Pancreas (tissue), 10 donors: ENCODE measurements at places on chromosomes 1 and 21. TPM values are rescaled to one million over a fixed set of nuclear protein-coding genes. Genes with fewer than 3 reads are reported as not detected.

The CDA gene
- polyA plus RNA-seq: 1.2 TPM

GRCh38 chr21:45596704-45597318 lies 46.7 kb upstream of the PCBP3 start:
- H3K27me3 ChIP-seq: no peaks in the 10 kb centered on the region
- no peaks in the 10 kb centered on the region for H3K36me3 ChIP-seq
- no peak overlapping the region for H3K4me3 ChIP-seq
- no peaks in the 10 kb centered on the region for H3K4me1 ChIP-seq

GRCh38 chr1:9442278-9442846 lies 96.9 kb upstream of the SLC25A33 start:
- H3K4me1 ChIP-seq: peaks cover 52% of the 10 kb centered on the region
- no peaks in the 10 kb centered on the region for H3K36me3 ChIP-seq
- no peak for DNase-seq
- no peak overlapping the region for H3K4me3 ChIP-seq
- H3K27ac ChIP-seq: peak overlapping the region; percentile 98

GRCh38 chr21:18476639-18477038 lies 73.1 kb upstream of the TMPRSS15 start:
- no peak overlapping the region for H3K27ac ChIP-seq
- H3K4me1 ChIP-seq: no peaks in the 10 kb centered on the region
- no peak for DNase-seq
- H3K4me3 ChIP-seq: no peak overlapping the region
- H3K36me3 ChIP-seq: no peaks in the 10 kb centered on the region
- no peaks in the 10 kb centered on the region for H3K27me3 ChIP-seq

The E2F2 gene
- 0.05 TPM for polyA plus RNA-seq

DNA sequence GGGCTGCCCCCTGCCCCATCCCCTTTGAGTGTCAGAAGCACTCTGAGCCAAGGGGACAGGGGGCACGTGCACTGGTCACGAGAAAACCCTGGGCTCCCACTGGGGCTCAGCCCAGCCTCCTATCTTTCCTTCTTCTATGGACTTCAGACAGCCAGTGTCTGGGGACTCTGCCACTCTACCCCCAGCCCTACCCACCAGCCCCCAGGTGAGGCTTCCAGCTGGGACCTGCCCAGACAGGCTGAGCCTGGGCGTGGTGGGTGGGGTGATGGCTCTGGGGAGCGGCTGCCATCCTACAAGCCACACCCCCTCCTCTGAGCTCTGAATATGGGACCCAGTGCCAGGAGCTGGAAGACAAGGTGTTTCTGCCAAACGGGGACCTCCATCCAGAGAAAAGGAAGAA lies 8.0 kb upstream of the SFN start:
- H3K4me1 ChIP-seq: no peaks in the 10 kb centered on the region
- no peak overlapping the region for H3K27ac ChIP-seq
- DNase-seq: no peak
- H3K4me3 ChIP-seq: no peak overlapping the region
- no peaks in the 10 kb centered on the region for H3K27me3 ChIP-seq

GRCh38 chr1:66464802-66465201 lies 69.2 kb upstream of the SGIP1 start:
- H3K4me3 ChIP-seq: no peak overlapping the region
- no peaks in the 10 kb centered on the region for H3K4me1 ChIP-seq
- H3K27ac ChIP-seq: no peak overlapping the region
- no peak for DNase-seq
- no peaks in the 10 kb centered on the region for H3K27me3 ChIP-seq
- no peaks in the 10 kb centered on the region for H3K36me3 ChIP-seq
